ENCODE measurements at places on chromosomes 2 and 18. TPM values are rescaled to one million over a fixed set of nuclear protein-coding genes. Genes with fewer than 3 reads are reported as not detected.

FAP gene
- total RNA-seq, result not detected

SCTR gene
- total RNA-seq, result not detected

IL1F10 gene
- not detected for total RNA-seq

RAPGEF4 gene
- total RNA-seq, result 0.75 TPM

SULT1C3 gene
- total RNA-seq, result not detected

LYPD1 gene
- total RNA-seq, result not detected
